ENCODE measurements at places on chromosomes 5 and 9. TPM values are rescaled to one million over a fixed set of nuclear protein-coding genes. Genes with fewer than 3 reads are reported as not detected.

SPINK6 gene
- not detected for total RNA-seq

FAM151B gene
- total RNA-seq = 0.11 TPM

SUSD3 gene
- total RNA-seq = 39.8 TPM

SLC36A3 gene
- not detected for total RNA-seq

TMEM174 gene
- total RNA-seq = not detected

PDGFRB gene
- 2.2 TPM for total RNA-seq

PSAT1 gene
- total RNA-seq = 47.2 TPM

FAM153A gene
- total RNA-seq = 0.18 TPM

GGTA1 gene
- 0.13 TPM for total RNA-seq

BTNL3 gene
- total RNA-seq = not detected

DNA sequence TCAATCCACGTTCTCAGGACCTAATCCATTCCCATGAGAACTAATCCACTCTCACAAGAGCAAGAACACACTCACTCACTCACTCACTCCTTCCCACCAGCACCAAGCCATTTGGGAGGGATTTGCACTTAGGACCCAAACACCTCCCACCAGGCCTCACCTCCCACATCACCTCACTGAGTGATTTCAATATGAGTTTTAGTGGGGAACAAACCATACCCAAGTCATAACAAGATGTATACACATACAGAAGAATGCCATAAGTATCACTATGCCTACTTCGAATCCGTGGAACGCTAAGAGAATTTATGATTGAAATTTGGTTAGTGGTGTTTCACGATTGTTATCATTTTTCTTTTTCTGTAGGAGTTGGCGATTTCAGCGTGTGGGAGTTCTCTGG, 29.3 kb upstream of the CTSL start:
- DNase-seq = no peak

DNA sequence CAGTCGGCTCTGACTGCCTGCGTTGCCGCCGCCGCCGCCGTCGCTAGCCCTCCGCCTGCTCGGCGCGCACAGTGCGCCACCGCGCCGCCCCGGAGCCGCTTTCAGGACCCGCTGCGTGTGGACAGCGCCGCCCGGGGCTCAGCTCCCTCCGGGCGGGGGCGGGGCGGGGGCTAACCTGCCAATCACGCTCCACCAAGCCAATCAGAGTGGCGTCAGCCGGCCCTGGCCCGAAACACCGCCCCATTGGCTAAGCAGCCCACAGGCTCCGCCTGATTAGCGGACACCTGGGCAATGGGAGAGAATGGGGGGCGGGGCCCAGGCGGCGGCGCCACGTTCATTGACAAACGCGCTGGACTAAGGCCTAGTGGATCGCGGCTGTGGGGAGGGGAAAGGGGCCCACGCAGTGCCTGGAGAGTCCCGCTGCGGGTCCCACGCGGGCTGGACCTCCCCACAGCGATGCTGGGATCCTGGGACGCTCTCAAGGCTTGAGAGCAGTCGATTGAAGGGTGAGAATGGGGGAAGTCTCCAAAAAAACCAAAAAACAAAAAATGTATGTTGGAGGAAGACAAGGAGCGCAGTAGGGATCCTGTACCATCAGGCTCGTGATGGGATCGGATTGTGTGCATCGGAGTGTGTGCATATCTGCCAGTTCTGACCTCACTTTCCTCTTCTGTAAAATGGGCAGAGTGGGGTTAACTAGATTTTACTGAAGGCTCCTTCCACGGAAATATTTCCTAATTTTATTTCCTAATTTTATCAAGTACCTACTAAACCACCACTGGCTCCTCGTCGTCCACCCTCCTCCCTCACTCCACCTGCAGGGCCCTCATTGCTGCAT, 6.3 kb downstream of the PAX5 start:
- peak; percentile 85 for DNase-seq

DNA sequence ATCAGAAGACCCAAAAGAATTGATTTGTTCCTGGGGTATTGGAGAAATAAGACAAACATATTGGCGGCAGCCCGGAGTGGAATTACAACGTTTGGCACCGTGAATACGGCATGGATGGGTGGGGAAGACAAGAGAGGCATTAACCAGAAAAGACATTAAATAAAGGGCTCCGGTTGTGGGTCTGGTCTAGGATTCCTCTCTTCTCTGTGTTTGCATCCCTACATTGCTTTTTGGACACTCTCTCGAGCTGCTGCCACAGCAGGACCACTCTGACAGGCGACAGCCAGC, 138.7 kb upstream of the PALM2AKAP2 start:
- DNase-seq = no peak

DNA sequence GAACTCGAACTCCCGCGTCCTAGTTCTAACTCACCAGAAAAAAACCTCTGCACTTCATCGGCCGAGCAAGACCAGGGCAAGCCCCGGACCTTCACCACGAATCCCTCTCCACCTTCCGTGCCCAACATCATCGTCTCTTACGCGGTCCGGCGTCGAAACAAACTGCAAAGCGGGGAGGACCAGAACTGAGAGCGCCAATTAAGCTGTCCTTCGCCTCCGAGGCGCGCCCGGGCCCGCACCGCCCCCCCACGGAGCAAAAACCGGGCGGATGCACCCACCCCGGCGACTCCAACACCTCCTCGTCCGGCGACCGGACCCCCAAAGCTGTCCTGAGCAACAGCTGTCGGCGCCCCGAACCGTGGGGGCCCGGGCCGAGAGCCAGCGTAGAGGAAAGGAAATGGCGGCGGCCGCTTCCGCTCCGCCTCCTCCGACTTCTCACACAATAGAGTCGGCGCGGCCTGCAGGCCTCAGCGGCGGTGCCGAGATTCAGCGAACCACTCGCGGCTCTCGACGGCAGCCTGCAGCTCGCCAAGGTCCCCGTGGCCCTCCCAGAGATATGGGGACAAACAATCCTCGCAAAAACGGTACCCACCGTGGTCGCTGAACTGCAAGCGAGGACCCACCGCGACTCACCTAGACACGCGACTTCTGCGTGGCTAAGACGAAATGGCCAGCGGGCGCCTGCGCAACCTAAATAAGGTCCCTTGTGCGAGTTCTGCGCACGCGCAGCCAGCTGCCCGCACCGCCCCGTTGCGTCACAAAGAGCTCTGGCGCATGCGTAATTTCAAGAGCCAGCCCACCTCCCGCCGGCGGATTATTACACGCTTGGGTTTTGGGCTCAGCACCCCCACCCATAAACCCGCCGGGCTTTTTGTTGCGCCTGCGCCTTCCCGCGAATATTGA, at the start of gene HNRNPH1:
HNRNPH1 (minus strand) TSS at position 669 of the 903 bp plus-strand sequence; CDS start at position 131, 538 bp downstream.
- DNase-seq = peak; percentile 97

DNA sequence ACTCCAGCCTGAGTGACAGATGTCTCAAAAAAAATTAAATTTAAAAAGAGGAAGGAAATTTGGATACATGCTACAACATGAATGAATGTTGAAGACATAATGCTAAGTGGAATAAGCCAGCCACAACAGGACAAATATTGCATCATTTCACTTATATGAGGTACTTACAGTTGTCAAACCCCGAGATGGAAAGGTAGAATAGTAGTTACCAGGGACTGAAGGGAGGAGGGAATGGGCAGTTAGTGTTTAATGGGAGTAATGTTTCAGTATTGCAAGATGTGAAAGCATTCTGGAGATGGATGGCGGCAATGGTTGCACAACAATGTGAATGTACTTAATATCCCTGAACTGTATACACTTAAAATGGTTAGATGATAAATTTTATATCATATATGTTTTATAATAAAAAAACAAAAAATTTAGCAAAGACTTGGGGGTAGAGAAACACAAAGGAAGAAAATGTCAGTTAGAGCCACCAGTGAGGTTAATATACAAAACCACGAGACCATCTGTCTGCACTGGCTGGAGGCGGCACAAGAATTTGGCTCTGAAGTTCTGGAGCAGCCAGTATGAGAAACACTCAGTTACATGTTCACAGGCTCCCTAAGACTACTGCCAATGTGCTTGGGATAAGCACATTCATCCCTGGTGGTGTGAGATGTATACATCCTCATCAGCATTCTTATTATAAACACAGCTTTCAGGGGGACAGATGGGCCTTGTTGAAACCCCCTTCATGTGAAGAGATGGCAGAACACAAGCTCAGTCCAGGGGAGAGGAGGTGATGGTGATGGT, 37.0 kb upstream of the RPS23 start:
- DNase-seq = no peak

GRCh38 chr9:130240410-130241197, 25.0 kb upstream of the HMCN2 start:
- peak; percentile 54 for DNase-seq

- no peak for DNase-seq
These were observed 89.5 kb downstream of the NSUN2 start for GRCh38 chr5:6543346-6543730.

GRCh38 chr9:89993678-89994630, 389.1 kb downstream of the GADD45G start:
- DNase-seq = no peak

GRCh38 chr9:70205366-70206020, 53.3 kb upstream of the SMC5 start:
- DNase-seq = no peak

- DNase-seq = no peak
These were observed 55.8 kb downstream of the RFK start for GRCh38 chr9:76338418-76338817.

- no peak for DNase-seq
These were observed 15.8 kb upstream of the TRAF1 start for GRCh38 chr9:120942186-120943001.

DNA sequence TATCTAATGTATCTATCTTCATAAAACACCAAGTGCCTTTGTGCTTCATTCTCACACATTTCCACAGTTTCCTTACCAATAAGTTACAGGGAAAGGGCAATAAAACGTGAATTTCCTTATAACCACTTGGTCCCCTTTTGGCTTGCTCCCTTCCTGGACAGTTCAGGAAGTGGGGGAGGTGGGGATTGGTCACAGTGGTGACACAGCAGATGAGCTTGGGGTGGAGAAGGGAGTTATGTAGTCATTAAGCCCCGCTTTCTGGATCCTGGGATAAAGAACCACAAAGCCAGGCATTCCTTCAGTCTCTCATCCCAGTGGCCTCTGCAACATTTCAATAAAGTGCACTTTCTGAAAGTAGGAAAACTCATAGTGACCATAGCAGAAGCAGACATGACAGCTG, 47.1 kb upstream of the FYB1 start:
- DNase-seq = no peak

- no peak for DNase-seq
These were observed 44.4 kb upstream of the GPR21 start for GRCh38 chr9:122988920-122989621.

- no peak for DNase-seq
These were observed 418.3 kb upstream of the IRX4 start for GRCh38 chr5:2300861-2301574.

DNA sequence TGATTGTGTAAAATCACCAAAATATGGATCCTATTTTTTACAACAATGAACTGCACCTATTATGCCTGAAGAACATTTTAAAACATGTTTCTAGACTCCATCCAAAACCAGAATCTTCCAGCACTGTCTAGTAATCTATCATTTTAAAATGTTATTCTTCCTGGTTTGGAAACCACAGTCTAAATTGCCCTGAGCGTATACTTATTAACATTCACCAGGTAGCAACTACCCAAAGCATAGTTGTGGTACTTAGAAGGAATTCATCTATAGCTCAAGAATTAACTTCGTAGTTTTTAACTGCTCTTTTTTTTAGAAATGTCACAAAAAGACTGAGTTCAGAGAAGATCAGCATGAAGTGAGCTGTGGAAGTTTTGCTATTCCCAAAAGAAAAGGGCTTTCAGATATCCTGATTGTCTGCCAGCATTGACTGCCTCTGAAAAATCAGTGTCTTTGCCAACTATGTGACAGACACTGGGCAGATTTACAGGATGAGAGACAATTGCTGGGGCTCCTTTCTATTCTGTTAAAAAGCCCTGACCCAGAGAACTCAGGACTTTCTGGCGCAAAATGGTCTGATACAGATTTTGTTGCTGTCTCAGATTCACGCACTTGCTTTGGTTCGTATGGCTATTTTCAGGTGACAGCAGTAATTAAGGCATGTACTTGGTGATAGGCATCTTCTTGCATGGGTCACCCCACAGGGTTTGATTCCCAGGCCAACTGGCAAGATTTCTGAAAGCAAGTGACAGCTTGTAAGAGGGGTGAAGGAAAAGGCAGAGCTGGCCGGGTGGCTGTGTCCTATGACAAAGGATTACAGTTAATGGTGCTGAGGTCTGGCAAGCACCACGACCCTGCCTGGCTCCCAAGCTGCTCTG, 152.5 kb upstream of the RAI14 start:
- DNase-seq = no peak

GRCh38 chr5:12695651-12696050, 791.4 kb upstream of the CTNND2 start:
- no peak for DNase-seq
